Left lobe of liver (tissue), 2 donors: ENCODE measurements at places on chromosomes 16 and 17. TPM values are rescaled to one million over a fixed set of nuclear protein-coding genes. Genes with fewer than 3 reads are reported as not detected.

- DNase-seq, result peak; percentile 59
These were observed 18.0 kb downstream of the CCR7 start for GRCh38 chr17:40547079-40547784.

TEDC2 gene
- total RNA-seq, result 0.63 TPM

DNA sequence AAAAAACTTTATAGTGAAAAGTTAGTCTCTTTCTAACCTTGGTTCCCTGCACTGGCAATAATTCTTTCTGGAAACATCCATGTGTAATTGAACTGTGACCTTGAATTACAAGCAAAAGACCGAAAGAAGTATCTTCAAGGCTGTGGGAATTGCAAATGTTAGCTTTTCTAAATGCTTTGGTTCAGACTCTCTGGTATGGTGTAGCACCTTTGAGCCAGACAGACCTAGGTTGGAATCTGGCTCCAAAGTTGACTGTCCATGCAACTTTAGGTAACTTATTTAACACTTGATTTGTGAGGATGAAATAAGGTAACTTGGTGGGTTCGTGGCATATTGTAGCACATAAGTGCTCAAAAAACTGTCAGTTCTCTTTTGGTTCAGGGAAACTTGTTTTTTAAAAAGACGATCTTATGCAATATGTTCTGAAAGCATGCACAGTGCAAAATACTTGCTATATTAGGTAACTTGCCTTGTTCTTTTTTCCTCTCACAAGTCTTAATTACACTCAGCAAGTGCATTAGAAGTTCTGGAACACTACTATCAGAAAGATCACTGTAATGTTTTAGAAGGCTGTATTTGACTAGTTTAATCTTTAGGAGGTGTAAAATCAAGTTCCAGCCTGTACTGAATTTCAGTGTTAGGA, 46.3 kb downstream of the TANGO6 start:
- DNase-seq, result no peak

SLX4 gene
- 2.8 TPM for total RNA-seq

GRCh38 chr16:56576585-56577299, 11.9 kb downstream of the MT4 start:
- peak; percentile 77 for DNase-seq

GRCh38 chr16:68665501-68665900, 20.4 kb downstream of the CDH3 start:
- no peak for DNase-seq

HOXB3 gene
- 1.9 TPM for total RNA-seq

DNA sequence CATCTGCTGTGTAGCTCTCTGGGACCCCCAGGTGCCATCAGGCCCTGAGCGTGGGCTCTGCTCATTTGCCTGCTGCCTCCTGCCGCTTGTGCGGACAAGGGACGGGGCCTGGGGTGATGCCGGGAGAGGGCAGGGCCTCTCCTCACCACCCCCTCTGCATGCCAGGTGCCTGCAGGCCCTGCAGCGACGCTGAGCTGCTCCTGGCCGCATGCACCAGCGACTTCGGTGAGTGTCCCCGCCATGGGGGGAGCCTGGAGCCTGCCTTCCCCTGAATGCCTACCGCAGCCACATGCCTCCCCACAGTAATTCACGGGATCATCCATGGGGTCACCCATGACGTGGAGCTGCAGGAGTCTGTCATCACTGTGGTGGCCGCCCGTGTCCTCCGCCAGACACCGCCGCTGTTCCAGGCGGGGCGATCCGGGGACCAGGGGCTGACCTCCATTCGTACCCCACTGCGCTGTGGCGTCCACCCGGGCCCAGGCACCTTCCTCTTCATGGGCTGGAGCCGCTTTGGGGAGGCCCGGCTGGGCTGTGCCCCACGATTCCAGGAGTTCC, 1.9 kb downstream of the METRN start:
- DNase-seq, result no peak

GRCh38 chr16:381012-381788, 578 bp downstream of the PGAP6 start:
- DNase-seq, result peak; percentile 53

DNA sequence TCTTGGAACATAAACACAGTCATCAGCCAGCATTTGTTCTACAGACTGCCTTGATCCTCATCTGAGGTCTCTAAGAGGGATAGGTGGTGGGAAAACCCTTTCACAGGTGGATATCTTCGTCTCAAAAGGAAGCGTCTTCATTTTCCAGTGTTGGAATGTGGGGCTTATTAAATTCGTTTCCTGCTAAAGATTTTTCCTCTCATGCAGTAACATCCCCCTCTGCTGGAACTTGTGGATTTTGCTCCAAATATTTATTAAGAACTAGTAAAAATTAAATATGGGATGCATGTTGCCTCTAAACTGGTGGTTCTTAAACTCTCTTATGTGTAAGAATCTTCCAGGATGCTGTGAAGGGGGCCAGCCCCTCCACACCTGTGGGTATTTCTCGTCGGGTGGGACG, 20.1 kb upstream of the MLYCD start:
- no peak for DNase-seq

PARN gene
- total RNA-seq, result 14.5 TPM

TMEM11 gene
- total RNA-seq, result 9.3 TPM

MYH2 gene
- total RNA-seq, result not detected

DNA sequence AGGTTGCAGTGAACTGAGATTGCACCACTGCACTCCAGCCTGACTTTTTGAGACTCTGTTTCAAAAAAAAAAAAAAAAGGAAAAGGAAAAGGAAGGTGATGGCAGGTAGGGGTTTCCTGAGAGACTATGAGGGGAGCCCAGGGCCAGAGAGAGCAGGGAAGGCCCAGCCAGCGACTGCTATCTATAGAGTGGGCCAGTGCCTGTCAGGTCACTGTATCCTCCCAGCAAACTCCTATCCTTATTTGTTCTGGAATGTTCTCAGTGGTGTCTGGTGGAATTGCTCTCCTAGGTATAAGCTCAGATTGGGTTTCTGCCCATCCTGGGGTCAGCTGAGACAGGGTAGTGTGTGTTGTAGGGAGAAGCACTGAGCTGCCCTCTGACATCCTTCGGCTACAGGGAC, 14.9 kb upstream of the TMEM11 start:
- no peak for DNase-seq

DPEP1 gene
- total RNA-seq, result 0.13 TPM

DNA sequence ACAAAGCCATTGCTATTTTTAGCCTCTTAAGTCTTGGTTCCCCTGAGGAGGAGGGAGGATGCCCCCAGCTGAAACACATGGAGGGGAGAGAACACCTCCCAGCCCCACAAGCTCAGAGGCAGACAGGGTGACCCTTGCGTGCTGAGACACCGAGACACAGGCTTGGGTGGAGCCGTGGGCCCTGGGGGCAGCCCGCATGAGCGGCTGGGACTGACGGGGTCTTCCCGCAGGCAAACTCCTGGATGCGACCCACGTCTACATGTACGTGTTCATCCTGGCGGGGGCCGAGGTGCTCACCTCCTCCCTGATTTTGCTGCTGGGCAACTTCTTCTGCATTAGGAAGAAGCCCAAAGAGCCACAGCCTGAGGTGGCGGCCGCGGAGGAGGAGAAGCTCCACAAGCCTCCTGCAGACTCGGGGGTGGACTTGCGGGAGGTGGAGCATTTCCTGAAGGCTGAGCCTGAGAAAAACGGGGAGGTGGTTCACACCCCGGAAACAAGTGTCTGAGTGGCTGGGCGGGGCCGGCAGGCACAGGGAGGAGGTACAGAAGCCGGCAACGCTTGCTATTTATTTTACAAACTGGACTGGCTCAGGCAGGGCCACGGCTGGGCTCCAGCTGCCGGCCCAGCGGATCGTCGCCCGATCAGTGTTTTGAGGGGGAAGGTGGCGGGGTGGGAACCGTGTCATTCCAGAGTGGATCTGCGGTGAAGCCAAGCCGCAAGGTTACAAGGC, 9.8 kb downstream of the SLC16A3 start:
- peak; percentile 74 for DNase-seq

DNA sequence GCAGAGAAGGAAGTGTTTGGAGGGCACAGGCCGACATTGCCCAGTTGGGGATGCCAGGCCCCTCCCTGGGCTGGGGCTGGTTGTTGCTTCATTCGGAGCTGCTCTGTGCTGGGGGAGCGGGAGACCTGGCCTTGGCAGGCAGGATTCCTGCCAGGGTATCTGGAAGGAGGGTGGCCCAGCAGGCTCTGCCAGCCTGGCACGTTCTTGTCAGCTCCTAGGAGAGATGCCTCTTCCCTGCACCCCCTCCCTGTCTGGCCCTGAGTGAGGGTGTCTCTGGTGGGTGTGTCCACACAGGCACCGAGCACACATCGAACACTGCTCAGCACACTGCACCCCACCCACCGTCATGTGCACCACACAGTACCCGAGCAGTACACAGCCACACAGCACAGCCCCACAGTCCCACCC, 35.2 kb downstream of the ARHGAP23 start:
- no peak for DNase-seq

- no peak for DNase-seq
These were observed 1.3 kb upstream of the ST3GAL2 start for GRCh38 chr16:70440009-70440692.

GRCh38 chr17:3962217-3962964, 1.8 kb downstream of the ATP2A3 start:
- no peak for DNase-seq
